Activated naive CD4-positive, alpha-beta T cell treated with anti-CD3 and anti-CD28 coated beads, Interleukin-2, amount 50 U/mL, for 16 hours (primary cell): ENCODE measurements at places on chromosomes 7 and 10.

DNA sequence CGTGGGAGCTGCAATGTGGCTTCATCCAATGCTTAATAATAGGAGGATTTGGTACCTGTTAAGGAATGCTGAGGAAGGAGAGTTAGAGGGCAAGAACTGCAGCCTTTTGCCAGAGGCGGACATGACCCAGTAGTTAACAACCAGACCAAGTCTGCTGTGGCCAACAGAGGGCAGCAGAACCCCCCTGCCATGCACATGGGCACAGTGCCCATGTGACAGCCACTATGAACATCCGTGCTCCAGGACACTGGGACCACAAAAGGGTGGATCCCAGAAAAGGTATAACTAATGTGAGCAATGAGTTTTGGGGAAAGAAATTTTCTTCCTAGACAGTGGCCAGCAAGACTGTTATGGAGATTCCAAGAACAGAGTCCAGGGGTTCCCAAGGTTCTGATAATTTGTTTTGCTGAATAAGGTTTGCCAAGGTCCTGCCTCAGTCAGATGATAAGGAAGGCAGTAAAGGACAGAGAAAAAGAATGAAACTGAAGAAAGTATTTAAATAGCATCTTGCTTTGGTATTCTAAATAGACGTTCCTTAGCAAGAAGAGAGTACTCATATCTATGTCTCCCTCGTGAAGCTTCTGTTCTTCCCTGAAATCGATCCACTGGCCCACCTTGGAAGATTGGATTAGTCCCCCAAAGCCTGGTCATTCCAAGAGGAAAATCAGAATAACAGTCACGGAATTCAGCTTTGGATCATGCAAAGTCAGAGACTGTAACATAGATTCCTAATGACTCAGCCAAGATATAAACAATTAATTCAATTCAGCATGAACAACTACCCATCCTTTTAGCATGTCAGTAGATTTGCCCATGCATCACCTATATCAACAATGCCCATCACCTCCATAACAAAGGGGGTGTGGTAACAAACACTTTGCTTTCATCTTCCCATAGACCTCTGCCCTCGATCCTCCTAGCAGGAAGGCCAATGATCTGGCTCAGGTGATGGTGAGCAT, 56.0 kb downstream of the LGI1 start:
- DNase-seq: peak; percentile 44

- DNase-seq: no peak
These were observed 220.0 kb downstream of the KIF20B start for GRCh38 chr10:89921403-89921802.

DNA sequence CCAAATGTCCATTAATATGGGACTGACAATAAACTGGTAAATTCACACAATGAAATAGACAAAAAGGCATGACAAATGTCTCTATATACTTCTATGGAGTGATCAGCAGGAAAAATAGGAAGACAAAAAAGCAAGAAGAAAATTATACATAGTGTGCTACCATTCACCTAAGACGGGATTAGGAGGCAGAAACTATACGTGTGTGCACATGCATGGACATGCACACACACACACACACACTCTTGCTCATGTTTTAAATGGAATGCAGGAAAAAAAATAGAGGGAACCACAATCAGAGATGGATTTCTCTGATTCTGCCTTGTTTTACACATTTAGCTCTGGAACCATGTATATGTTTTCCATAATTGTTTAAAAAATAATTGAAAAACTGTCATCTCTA, 119.0 kb downstream of the ZFAND4 start:
- DNase-seq: no peak

DNA sequence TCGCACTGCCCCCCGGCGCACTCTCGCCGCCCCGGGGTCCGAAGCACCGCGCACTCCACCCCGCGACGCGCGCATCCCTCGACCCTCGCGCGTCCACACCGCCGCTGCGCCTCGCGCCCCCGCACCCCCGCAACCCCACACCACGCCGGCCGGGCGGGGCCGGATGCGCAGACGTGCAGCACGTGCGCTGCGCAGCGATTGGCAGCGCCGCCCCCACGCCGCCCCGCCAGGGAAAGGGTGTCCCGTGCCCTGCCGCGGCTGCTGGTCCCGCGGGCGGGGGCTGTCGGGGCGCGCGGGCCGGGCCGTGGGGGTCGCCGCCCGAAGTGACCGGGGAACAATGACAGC, 53.7 kb upstream of the KDM7A start:
- DNase-seq: peak; percentile 86

DNA sequence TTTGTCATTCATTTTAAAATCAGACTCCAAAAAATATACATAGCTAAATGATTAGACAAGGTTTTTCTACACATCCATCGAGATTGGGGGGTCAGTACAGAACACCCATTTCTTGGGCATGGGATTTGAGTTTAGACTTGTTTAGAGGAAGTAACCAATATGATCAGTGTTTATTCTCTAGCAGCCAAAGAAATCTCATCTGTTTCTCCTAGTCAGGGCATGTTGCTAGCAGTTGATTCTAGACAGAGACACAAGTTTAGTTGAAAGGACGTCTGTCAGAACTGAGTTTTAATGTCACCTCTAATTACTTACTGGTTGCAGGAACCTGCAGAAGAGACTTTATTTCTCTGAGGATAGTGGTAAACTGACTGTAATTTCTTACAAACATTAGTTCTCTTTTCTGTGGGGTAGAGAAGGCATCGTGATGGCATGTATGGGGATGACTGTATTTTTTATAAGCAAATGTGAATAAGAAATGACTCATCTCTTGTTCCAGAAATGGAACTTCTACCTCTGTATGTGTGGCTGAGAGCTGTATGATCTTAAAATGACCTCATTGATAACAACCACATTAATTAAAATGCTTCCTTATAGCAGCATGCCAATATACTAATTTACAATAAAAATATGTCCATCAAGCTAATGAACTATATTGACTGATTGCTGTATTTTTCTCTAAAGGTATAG, 30.6 kb upstream of the RHOBTB1 start:
- DNase-seq: no peak

DNA sequence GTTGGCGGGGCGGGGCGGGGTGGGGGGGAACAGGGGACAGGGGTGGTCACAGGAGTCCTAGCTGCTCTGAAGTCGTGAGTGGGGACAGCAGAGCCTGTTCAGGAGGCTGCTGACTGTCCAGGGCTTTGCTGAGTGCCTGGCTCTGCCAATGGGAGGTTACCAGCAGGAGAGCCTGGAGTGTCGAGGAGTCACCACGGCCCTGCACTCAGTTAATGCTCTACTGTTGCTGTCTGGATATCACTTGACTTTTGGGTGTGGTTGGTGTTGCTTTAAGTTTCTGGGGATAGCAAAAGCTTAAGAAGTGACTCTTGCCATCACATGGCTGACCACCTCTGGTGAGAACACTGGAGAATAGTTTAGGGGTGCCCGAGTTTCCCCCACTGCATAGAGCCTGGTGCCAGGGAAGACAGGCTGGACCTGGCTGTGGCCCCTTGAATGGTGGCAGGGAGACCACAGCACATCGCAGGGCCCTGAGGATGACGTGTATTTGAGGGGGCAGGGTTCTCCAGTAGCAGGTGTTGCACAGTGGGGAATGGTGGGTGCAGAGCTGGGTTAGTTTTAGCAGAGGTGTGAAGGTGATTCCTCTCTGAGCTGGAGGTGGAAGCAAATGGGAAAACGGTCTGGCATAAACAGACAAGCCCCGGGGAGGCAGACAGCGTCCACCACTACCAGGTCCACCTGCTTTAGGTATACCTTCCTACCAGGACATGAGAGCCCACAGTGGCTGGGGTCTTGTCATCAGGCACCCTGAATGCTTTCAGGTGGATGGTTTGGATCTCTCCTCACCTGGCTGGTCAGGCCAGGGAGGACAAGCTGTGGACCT, 54.2 kb upstream of the CAMK2B start:
- DNase-seq: no peak

- peak; percentile 63 for DNase-seq
These were observed 608 bp downstream of the ACHE start for GRCh38 chr7:100894860-100895700.

- DNase-seq: no peak
These were observed 31.0 kb upstream of the ARID5B start for GRCh38 chr10:61870526-61870895.

GRCh38 chr7:96484845-96485244, 162.9 kb upstream of the SLC25A13 start:
- DNase-seq: no peak

GRCh38 chr10:97210543-97210960, 24.8 kb upstream of the SLIT1 start:
- peak; percentile 61 for DNase-seq

DNA sequence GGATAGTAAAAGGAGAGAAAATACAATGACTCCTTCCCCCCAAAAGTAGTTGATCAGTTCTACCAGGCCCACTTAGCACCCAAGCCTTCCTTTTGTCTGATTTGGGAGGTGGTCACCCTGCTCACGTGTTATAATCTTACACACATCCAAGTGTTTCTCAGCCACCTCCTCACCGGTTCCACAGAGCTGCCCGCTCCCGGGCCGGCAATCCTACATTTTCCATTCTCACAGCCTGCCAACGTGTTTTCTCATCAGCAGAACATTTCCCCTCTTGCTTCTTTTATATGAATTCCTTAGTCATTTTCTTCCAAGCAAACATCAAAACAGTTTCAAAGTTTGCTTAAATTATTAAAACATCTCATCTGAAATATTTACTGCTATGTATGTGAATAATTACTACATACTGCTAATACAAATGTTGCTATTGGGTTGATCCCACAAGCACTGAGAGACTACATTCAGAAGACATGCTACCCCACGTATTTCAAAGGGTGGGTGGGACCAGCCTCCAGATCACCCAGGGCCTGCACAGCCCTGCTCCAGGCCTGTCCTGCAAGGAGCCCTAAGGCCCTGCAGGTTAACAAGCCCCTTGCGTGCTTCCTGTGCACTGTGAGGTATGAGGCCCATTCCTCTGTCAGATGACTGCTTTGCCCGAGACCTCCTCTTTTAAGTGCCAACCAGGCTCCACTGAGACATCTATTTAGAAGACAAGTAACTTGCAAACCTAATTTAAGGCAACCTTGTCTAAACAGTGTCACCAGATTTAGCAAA, 75.3 kb downstream of the GRB10 start:
- DNase-seq: no peak

DNA sequence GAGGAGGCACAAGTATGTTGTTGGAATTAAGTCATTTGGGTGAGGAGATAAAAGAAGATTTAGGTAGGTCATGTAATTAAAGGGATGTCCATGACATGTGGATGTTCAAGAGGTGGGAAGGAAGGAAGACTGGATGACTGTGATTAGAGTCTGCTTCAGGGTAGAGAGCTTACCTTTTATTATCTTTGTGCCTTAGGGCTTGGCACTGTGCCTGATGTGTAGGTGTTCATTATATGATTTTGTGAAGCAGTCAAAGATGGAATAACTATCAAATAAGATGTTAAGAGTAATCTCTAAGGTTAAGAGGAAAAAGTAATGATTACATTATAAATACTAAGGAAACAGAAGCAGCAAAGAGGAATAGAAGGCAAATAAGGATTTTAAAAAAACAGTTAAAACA, 97.8 kb downstream of the CDK14 start:
- DNase-seq: no peak

DNA sequence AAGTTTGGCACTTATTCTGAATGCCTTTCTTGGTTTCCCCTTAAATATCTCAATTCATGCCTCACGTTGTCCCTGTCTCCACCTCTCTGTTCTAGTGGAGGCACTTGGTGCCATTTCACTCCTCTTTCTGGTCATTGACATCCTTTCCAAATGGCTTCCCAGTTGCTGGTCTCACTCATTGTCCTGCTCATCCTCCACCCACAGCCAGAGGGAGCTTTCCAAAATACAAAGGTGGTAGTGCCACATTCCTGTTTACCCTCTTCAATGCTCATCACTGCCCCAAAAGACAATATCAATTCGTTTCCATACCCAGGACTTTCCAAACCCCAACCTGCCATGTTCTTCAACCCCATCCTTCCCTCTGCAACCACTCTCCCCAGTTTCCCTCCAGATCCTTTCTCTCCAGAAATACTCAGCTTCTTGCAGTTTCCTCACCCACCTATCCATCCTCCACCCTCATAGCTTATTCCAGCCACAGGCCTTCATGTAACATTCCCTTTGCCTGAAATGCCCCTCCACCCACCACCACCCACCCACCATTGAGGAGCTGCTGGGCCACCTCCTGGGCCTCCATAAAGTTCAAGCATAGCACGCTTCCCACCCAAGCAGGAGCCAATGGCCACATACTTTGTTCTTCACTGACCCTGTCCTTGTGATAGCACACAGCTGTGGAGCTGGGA, 63.1 kb upstream of the ADRB1 start:
- no peak for DNase-seq

- DNase-seq: no peak
These were observed 328.4 kb upstream of the AOAH start for GRCh38 chr7:37052705-37053104.

DNA sequence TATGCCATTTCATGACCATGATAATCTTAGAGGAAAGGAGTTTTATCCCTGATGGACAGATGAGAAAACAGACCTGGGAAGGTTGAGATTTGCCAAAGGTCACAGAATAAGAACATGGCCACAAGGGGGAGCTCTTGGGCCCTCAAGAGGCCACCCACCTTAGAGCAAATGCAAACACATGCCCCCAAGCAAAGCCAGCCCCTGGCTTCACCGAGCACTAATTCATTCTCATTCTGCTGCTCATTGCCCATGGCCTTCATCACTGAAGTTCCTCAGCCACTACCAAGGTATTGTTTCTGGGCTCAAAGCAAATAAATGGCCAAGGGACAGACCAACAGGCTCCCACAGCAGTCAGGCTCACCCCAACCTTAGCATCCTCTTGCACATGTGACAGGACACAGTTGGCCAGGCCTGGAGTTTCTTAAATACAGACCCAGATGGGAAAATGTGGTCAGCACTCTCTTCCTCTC, 44.2 kb downstream of the PDLIM1 start:
- peak; percentile 45 for DNase-seq

DNA sequence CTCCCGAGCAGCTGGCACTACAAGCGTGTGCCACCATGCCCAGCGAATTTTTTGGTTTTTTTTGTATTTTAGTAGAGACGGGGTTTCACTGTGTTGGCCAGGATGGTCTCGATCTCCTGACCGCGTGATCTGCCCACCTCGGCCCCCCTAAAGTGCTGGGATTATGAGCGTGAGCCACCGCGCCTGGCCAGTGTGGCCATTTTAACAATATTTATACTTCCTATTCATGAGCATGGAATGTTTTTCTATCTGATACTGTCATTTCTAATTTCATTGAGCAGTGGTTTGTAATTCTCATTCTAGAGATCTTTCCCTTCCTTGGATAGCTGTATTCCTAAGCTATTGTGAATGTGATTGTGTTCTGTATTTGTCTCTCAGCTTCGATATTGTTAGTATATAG, 96.2 kb downstream of the GLCCI1 start:
- DNase-seq: no peak

DNA sequence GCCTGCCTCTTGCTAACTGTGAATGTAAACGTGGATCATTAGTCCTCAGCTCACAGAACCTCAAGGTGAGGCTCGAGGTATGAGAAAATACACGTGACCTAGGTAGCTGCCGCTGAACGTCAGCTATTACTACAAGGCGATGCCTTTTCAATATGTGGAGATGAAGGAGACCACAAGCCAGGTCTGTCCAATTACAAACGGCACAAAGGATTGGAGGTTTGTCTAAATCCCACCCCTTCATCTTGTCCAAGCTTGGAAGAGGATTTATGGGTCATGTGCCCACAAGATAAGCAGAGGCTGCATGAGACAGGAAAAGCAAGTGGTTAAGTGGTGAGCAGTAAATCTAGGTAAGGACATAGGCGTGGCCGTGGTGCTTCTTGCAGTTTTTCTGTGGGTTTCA, 3.4 kb downstream of the H2BK1 start:
- DNase-seq: no peak
